ENCODE measurements at places on chromosomes 12 and 14.

DNA sequence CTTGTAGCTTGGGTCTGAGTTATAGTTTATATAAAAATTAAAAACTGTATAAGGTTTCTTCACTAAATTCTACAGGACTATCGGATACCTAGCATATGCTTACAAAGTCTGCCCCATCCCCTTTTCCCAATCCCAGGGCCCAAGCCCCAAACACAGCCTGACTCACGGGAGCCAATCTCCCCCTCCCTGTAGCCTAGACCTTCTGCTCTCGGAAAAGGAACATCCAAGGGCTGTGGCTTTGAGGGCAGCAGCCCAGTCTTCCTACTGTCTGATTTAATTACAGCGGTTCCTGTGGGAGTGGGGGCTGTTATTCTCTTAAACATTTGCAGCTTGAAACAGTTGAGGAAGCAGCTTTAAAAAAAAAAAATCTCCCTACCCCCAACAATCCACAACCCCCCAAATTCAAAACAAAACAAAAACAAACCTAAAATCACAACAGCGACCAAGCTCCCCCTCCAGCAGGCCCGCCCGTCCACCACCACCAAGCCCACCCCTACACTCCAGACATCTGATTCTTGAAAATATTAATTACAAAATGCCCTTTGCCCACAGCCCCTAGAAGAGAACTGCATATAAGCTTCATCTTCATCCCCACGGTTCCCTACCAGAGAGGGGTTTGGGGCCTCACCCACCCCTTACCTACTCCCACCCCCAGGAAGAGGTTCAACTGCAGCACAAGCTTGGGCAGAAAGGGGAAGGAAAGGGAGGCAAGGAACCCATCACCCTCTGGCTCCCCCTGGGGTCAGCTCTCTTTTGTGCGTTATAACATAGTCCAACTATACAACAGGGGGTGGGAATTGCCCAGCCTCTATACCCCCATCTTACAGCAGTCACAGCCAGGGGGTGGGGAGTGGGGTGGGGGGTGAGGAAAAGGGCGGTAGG lies 1.1 kb upstream of the PRKAG1 start:
- DNase-seq, result no peak

GRCh38 chr14:34538871-34539406 lies 562 bp downstream of the EAPP start:
- DNase-seq, result no peak

GRCh38 chr12:24730489-24730896 lies 218.4 kb downstream of the BCAT1 start:
- DNase-seq, result no peak

GRCh38 chr12:13130981-13131380 lies 27.5 kb upstream of the GSG1 start:
- no peak for DNase-seq

DNA sequence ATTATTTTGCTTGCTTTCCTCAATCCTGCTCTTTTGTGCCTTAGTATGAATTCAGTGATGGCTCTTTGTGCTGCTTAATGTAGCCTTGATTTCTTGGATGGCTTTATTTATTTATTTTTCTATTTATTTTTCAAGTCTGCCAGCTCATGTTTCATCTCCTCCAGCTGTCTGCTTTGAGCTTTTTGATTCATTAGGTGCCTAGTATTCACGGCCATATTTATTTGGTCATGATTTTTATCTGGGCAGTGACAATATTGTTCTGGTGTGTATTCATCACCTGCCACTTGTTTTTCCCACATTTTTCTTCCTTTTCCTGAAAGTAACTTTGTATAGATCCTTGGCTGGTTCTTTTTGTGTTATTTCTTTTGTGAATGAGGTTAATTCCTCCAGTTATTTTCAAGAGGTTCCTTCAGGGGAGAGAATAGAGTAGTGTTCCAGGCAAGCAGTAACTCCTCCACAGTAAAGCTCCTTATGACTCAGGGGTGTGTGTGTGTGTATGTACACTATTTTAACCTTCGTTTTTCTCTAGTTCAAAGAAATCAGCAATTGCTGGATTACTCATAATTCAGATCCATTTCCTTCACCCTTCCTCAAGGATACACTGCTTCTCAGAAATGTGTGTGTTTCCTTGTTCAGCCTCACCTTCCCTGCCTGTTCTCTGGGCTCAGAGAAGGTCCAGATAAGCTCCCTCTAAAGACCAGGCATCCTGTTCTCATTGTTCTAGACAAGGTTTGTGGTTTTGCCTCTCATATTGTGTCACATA lies 51.6 kb upstream of the PMCH start:
- no peak for DNase-seq
